Uterus (tissue), 4 donors: ENCODE measurements at places on chromosomes 2 and 18. TPM values are rescaled to one million over a fixed set of nuclear protein-coding genes. Genes with fewer than 3 reads are reported as not detected.

GRCh38 chr2:165173215-165173614 lies 30.6 kb downstream of the SCN3A start:
- no peak for DNase-seq

DNA sequence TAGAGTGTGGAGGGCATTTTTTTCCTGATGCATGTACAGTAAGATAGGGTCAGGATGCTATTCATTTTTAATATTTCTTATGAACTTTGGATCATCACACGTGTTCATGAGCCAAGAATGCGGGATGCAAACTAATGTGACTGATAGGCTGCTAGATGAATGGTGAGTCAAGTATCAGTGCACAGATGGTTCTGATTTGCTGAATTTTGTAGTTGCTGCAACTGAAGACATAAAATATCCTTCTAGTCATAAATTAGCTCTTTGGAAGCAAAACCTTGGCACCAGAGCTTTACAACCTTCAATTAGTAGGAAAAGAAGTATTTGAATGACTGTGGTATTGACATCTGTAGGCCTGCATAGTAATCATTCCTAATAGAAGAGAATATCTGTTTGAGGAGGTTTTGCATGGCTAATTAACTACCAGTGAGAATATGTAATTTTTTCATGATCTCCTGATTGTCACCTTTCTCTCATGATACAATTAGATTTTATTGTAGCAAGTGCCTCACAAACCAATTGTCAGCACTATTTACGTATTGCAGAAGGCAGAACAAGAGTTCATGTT lies 94.0 kb downstream of the VRK2 start:
- no peak for DNase-seq

Gene GREB1L
- 4.1 TPM for total RNA-seq

DNA sequence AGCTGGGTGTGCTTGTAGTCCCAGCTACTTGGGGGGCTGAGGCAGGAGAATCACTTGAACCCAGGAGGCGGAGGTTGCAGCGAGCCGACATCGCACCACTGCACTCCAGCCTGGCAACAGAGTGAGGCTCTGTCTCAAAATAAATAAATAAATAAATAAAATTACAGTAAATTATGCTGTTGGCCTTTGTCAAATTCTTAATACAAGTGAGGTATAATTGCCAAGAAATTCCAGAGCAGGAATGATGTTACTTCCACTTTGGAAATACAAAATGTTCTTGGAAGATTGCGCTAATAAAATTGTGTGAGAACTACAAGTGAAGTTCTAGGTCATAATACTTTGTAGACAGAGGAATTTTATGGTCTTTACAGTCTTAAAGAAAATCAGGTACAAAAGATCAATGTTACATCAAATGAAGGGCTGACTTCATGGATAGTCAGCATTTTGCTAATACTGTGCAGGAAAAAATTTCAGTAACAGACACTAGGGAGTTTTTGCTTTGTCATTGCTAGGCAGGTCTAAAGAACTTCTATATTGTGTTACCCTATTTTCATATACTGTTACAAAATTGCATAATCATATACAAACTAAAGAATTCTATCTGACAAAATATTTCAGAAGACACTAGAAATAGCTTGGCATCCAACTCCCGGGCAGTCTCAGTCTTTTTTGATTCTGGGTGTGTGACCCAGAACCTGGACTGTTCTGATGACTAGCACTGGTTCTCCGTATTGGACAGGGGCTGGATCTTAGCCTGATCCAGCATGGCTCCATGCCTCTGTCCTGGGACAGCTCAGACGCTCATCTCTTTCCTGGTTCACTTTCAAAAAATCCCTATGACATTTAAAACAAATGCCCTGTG lies 76.0 kb upstream of the STK17B start:
- no peak for DNase-seq

Gene CD207
- 2.5 TPM for total RNA-seq

Gene WDR35
- total RNA-seq = 17.3 TPM

Gene EGR4
- not detected for total RNA-seq

GRCh38 chr18:67310826-67311225 lies 205.7 kb downstream of the DSEL start:
- no peak for DNase-seq

DNA sequence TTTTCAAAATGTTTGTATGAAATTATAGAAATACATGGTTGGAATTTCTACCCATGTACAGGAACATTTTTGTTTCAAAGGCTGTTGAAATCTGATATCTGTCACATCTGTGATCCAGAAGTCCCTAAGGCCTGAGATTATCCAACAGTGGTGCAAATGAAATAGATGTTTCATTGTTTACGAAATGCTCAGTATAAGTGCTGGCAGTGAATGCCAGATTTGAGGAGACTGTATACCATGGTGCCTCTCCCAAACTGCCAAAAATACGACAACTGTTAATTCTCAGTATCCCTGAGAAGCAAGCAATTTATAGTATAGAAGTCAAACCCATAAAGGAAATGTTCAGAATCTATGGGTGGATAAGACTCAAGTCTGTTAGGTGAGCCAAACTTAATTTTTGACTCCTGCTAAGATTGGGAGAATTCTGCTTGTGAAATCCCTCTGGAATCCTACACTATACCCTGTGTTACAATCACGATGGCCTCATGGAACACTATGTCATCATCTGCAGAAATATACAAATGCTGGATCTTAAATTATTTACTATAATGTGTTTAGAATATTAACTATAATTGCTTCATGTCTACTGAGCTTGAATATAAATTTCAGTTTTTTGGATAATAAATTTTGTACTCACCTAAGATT lies 71.2 kb upstream of the DOCK10 start:
- no peak for DNase-seq

DNA sequence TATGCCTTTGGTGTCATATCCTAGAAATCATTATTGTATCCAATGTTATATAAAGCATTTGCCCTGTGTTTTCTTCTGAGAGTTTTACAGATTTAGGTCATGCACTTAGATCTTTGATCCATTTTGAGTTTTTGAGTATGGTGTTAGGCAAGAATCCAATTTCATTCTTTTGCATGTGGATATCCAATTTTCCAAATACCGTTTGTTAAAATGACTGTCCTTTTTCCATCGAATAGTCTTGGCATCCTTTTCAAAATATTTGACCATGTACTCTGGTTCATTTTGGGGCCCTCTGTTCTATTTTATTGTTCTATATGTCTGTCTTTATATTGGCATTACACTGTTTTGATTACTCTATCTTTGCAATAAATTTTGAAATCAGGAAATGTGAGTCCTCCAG lies 23.8 kb upstream of the KCNJ13 start:
- no peak for DNase-seq

DNA sequence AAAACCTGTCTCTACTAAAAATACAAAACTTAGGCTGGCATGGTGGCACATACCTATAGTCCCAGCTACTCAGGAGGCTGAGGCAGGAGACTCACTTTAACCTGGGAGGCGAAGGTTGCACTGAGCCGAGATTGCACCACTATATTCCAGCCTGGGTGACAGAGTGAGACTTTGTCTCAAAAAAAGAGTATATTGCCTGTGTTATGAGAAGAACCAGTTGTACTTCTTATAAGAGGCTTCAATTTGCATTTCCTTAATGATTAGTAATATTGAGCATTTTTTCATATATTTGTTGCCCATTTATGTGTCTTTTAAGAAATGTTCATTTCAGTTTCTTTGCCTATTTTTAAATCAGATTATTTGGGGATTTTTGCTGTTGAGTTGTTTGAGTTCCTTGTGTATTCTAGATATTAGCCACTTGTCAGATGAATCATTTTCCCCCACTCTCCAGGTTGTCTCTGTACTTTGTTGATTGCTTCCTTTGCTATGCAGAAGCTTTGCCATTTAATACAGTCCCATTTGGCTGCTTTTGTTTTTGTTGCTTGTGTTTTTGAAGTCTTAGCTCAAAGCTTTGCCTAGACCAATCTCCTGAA lies 75.8 kb upstream of the LRPPRC start:
- DNase-seq = no peak

DNA sequence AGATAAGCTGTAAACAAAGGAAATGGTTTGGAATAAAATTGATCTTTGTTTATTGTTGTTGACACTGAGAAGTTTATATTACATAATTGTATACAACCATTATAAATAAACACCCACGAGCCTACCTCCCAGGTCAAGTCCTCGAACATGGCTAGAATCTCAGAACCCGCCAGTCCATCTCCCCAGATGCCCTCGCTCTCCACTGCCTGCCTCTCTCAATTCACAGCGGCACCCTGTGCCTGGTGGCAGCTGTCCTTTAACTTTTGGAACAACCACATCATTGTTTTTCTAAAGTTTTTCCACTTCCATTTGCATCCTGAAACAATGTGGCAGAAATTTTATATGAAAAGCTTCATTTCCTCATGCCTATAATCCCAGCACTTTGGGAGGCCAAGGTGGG lies 52.2 kb upstream of the OTOS start:
- no peak for DNase-seq

GRCh38 chr2:230346921-230347533 lies 20.0 kb downstream of the SP140L start:
- DNase-seq = no peak

- peak; percentile 27 for DNase-seq
Observed at GRCh38 chr2:222864296-222864695, 3.5 kb downstream of the ACSL3 start.

Gene ACSL3
- 39.7 TPM for total RNA-seq

- no peak for DNase-seq
Observed at GRCh38 chr2:9847140-9847539, 3.9 kb downstream of the TAF1B start.

DNA sequence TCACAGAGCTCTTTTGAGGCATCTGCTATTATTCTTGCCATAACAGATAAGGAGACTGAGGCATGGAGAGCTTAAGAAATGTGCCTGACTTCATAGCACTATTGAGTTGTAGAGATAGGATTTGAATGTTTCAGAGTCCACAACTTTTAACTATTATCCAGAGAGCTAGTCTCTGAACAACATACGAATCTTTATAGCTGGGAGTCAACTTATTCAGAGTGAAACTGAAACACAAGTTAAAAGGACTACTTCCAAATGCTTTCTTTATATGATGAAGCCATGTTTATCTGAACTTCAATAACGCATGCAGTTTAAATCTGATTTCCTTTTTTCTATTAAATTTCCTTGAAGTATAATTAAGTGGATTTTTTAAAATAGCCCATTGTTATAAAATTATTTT lies 268.8 kb downstream of the IKZF2 start:
- no peak for DNase-seq

DNA sequence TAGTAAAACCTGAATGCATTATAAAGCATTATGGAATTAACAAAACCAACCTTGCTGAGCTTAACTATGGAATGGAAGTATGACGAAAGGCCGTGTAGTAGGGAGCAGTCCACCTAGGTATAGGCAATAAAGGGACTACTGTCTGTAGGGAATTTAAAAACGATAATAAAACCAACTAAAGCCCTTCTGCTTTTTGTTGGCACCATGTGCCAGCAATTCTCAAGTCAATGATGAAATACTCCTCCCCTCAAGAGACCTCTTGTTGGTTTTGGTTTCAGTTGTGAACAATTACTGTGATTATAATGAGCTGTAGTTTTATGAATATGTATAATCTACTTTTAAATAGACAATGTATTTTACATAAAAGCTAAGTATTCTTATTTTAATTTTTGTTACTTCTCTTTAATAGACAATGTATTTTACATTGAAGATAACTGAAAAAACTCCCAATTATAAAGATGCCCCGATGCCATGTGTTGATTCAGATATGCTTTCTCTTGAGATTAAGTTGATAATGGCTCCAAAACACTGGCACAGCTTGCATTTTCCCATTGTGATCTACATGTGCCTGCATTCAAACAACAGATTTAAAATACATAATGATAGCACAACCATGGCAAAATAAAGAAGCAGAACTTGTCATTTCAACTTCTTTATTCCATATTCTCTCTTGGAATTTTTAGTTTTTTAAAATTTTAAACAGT lies 55.5 kb upstream of the ZDBF2 start:
- DNase-seq = no peak

DNA sequence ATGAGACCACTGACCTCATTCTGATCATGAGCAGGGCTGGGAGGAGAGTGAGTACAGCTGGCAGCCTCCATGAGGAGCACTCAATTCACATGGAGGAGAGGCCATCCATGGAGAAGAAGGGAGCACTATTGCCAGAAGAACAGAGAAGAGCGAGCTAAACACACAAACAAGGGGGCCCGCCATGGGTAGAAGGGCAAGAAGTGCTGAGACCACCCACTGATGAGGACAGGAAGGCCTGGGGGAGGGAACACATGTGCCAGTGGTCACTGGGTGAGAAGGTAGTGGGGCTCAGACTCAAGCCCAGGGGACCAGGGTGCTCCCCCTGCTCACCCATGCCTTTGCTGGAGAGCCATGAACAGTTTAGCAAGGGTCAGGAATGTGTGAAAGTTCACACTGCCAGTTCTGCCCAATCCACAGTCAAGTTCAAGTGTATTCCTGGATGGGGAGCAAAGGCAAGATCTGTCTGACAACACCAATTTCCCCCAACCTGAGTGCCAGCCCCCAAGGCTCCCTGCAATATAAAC lies 57.7 kb downstream of the TTC32 start:
- DNase-seq = no peak

DNA sequence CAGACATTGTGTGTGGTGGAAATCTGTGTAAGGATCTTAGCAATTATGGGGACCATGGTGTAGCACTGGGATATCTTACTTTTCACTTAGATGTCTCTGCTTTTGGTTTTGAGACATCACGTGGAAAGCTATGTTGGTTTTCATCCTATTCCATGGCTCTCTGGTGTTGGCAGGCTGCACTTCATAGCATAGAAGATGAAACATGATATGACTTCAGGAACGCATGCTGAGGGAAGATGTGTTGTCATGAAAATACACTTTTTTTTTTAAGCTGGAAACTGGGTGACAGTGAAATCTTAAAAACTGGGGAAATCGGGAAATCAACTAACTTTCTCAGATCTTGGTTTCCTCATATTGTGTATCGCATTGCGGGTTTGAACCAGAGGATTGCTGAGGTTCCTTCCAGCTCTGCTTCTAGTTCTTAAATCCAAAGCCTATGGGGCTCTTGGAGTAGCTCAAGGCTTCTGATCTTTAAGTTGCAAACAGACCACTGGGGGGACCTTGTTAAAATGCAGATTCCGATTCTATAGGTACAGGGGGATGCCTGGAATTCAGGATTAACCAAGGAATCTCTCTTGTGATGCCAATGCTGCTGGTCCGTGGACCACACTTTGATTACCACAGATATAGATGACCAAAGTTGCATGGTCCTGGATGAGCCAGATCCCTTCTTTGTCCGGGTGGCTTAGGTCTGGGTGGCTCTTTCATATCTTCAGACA lies 160.7 kb downstream of the SH3RF3 start:
- no peak for DNase-seq

- DNase-seq = no peak
Observed at GRCh38 chr2:9093324-9093723, 89.8 kb upstream of the MBOAT2 start.

DNA sequence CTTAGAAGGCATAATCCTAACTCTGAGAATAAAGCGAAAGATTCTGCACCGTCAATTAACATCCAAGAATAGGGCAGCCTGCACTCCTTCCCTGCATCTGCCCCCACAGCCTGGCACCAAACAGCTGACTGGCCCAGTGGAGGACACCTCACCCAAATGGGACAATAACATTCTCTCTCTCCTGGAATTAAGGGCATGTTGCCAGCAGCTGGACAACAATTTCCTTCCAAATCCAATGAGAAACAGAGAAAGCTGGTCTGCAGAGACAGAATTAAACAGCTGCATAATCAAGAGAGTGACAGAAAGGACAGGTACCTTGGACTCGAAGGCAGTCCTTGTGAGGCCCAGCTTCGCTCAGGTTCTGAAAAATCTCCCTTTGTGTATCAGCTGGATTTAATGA lies 15.0 kb downstream of the COX7A2L start:
- no peak for DNase-seq

Gene CXCR1
- total RNA-seq = not detected

Gene SCG2
- total RNA-seq = not detected

- no peak for DNase-seq
Observed at GRCh38 chr2:47690132-47690531, 92.8 kb upstream of the MSH6 start.

- DNase-seq = no peak
Observed at GRCh38 chr2:153391131-153391530, 87.4 kb downstream of the RPRM start.
